ENCODE measurements at places on chromosomes 1 and 21. TPM values are rescaled to one million over a fixed set of nuclear protein-coding genes. Genes with fewer than 3 reads are reported as not detected.

CTSK gene
- total RNA-seq: 1.7 TPM

DNA sequence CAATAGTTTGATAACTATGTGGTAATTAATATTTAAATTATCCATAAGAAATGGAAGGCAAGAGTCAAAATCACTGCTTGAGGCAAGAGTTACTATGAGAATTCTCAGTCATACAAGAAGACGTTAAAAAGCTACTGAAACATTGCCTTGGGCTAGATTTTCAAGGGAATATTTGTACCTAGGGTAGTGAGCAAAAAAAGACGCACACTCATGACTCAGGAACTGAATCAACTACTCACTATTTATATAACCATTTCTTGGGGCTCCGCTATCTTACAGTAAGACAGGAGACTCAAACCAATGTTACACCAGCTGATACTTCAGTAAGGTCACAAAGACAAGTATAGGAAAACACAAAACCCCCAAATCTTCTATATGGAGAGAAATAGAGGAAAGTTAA is 151.5 kb upstream of the RNPC3 start:
- no peak for DNase-seq

FAM177B gene
- total RNA-seq: not detected

- DNase-seq: peak; percentile 83
These were observed 1144.6 kb upstream of the ADGRL2 start for GRCh38 chr1:80656014-80656636.

DNA sequence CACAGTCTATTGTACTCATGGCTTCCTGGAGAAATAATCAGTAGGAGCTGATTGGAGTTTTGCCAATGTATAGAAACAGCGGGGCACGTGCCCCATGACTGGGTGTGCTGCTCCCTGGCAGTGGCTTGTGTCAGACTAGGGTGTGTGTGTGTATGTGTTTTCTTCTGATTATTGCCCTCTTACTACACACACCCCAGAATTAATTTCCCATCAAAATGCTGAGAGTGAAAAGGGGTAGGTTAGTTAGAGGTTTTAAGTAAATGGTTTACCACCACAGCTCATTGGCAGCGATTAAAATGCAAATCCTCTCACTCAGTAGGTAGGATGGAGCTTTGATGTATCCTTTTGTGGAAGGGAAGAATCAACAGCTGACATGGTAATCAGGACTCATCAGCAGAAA is 29.9 kb downstream of the HHAT start:
- DNase-seq: peak; percentile 80

GRCh38 chr1:54268762-54269297 is 68.9 kb downstream of the MRPL37 start:
- no peak for DNase-seq

Data from renal cortical epithelial cell (primary cell).